Stimulated activated CD8-positive, alpha-beta memory T cell treated with anti-CD3 and anti-CD28 coated beads, Interleukin-15, amount 100 ng/mL, for 24 hours (primary cell): ENCODE measurements at places on chromosomes 7 and 10.

DNA sequence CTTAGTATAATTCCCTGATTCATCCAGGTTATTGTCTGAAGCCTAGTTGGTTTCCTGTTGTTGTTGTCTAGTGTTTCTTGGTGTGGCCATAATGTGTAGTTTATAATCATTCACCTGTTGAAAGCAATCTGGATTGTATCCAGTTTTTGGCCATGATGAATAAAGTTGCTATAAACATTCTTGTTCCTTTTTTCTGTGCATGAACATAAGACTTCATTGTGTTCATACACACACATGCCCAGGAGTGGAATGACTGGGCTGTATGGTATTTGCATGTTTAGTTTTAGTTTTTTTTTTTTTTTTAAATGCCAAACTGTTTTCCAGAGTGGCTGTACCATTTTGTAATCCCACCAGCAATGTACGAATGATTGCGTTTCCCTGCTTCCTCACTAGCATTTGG is 349.8 kb downstream of the SDK1 start:
- no peak for DNase-seq

- no peak for DNase-seq
Observed at GRCh38 chr10:114631666-114632417, 26.2 kb downstream of the ABLIM1 start.

DNA sequence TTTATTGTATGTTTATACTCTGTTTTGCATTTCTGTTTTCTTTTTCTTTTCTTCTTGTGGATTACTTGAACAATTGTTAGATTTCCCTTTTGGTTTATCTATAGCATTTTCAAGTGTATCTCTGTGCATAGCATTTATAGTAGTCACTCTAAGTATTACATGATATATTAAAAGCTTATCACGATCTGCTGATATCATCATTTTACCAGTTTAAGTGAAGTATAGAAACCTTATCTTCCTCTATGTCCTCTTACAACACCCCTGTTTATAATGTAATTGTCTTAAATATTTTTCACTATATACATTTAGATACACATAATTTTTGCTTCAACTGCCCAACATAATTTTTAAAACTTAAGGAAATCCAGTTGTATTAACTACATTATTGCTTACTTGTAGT is 513.9 kb upstream of the CELF2 start:
- DNase-seq, result no peak

GRCh38 chr10:97895915-97896314 is 46.3 kb downstream of the GOLGA7B start:
- DNase-seq, result no peak

- DNase-seq, result peak; percentile 53
Observed at GRCh38 chr10:132387764-132388210, 9.2 kb upstream of the PWWP2B start.

GRCh38 chr7:80387634-80388193 is 124.2 kb downstream of the GNAT3 start:
- DNase-seq, result no peak

DNA sequence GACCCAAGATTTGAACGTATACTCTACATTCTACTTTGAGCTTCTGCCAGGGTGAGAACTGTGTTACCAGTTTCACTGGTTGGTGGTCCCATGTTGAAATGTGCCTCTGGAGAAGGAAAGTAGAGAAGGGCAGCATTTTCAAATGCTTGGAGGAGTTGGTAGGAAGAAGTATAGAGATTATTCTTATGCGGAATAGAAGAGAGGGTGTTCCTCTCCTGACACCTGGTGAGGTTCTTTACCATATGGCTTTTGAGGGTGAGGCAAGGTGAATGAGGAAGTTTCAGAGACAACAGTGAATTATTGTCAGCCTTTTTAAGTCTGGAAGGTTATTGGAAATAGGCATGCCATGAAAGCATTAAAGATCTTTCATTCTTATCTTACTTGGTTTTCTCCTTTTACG is 34.3 kb downstream of the R3HCC1L start:
- no peak for DNase-seq

DNA sequence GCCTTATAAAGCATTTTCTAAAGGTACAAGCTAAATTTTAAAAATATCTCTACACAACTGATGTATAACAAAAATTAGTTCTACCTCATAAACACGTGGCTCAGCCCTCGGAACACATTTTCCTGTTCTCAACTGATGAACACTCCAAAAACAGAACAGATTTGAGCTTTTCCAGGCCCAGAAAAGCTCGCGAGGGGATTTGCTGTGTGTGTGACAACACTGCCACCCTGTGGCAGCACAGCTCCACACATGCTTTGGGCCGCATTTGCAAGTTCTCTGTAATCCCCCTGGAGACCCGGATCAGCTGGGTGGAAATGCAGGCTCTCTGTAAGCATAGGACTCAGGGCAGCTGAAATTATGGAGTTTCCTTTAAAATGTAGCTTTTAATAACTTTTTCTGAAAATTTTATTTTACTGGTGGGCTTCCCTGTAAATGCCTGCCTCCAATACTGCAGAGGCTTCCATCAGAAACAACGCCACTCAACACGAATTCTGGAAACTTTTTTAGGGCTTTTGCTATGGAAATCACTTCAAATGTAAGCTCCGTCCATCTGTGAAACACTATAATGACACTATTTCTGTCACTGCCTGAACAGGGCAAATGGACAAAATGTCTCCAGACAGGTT is 155.5 kb downstream of the COBL start:
- DNase-seq, result peak; percentile 15

DNA sequence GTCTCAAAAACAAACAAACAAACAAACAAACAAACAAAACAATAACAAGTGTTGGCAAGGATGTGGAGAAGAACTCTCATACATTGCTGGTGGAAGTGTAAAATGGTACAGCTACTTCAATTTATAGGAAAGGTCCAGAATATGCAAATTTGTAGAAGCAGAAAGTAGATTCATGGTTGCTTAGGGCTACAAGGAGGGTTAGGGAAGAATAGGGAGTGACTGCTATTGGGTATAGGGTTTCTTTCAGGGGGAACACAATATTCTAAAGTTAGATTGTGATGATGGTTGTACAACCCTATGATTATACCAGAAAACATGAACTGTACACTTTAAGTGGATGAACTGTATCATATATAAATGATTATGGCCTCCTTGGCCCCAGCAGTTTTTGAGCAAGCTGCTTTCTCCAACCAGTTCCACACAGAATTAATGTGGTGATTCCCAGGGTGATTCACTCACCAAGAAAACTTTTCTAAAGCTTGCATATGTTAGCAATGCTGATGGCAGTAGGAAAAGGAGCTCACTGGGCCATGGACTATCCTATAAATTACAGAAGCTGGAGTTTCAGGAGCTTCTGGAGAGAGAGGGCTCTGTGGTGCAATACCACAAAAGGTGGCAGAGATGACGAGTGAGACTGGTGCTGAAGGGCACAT is 52.8 kb upstream of the KCNIP2 start:
- DNase-seq, result no peak

DNA sequence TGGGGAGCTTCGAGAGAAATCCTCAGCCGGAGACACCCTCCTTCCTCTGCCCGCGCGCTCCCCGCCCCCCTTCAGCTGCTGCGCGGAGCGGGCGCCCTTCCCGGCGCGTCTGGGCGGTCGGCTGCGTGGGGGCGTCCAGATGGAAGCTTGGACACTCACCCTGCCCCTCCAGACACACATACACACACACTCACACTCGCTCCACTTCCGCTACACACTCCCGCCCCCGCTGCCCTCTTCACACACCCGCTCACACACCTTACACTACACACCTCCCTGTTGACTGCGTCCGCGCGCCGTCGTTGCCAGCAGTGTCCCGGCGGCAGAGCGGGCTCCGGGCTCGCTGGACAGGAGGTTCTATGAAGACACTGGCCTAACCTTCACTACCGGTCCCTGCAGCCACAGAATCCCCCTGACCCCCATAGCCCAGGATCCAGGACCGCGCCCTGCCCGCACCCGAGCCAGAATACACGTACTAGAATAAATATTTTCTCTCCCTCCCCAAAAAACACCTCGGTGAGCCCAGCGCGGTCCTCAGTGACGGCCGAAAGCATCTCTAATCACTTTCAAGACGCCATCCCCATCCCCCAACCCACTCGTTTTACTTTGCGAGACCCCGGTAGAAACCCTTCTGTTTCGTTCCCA is 1.1 kb upstream of the EGR2 start:
- no peak for DNase-seq

- no peak for DNase-seq
Observed at GRCh38 chr7:41097501-41097900, 605.4 kb downstream of the INHBA start.

- no peak for DNase-seq
Observed at GRCh38 chr10:106910666-106911065, 253.8 kb downstream of the SORCS1 start.

DNA sequence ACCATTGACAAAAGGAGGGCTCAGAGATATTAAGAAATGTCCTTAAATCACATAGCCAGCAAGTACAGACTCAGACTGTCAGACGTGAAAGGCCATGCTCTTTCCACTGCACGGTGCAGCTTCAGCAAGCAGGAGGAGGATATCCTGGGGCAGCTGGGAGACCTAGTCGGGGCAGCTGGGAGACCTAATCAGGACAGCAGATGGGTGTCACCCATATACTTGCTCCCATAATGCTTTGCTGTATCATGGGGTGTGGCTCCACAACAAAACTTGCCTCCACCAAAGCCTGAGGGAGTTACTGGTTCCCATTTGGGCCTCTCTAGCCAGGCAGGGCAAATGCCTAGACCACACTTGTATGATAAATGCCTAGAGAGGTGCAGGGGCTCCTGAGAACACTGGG is 55.4 kb downstream of the GRID1 start:
- no peak for DNase-seq

- no peak for DNase-seq
Observed at GRCh38 chr7:24233386-24233785, 50.6 kb upstream of the NPY start.

DNA sequence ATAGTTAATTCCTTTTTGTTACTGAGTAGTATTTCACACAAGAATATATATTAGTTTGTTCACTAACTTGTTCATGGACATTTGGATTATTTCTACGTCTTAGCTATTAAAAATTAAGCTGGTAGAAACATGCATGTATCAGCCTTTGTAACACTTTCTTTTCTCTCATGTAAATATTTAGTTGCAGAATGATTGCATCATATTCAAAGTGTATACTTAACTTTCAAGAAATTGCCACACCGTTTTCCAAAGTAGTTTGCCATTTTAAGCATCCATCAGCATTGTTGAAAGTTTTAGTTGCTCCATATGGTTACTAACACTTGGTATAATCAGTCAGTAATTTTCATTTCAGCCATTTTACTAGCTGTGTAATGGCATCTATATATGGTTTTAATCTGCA is 666.9 kb downstream of the NXPH1 start:
- DNase-seq, result no peak

DNA sequence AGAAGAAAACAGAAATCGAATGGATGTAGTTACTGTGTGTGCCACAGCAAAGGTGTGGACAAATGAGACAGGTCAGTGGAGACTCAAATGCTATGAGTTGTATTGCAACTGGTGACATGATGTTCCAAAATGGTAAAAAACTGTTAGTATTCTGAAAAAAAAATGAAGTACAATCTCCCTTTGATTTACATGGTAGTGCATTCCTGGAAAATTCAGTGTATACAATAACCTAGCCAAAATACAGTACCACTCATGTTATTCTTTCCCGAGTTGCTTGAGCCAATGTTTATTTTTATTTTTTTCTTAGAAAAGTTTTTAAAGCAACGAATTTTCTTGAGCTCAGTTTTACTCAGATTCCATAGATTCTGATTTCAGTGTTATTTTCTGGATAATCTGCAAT is 47.7 kb upstream of the ODAD2 start:
- DNase-seq, result no peak

GRCh38 chr7:69768986-69769595 is 170.8 kb downstream of the AUTS2 start:
- DNase-seq, result no peak

- DNase-seq, result no peak
Observed at GRCh38 chr10:117107238-117107637, 30.8 kb downstream of the VAX1 start.

DNA sequence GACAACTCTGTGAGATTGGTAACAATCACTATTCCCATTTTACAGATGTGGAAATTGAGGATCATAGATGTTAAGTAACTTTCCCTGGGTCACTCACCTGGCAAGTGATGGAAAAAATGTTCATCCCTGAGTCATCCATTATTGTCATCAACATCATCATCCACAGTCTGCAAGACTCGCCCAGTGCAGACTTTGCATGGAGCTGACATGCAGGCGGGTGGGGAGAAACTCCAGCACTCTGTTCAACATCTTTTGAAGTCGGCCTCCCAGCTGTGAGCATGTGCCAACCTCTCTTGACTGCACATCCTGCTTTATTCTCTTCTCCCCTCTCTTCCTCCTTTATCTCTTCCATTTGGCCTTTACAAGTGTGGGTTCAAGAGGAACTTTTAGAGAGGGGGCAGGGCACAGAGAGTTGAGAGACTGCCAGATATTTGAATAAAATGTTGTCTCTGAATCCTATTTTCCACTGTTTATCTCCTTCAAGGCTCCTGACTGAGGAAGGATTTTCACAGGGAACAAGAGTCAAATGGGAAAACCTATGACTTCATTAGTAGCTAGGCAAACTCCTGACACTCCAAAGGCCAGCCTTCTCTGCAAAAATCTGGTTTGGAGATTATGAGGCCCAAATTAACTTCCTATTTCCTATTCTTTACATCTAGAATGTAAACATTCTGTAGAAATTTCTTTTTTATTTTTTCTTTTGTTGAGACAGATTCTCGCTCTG is 283.7 kb upstream of the PODXL start:
- no peak for DNase-seq

GRCh38 chr7:103702454-103702853 is 256.4 kb upstream of the SLC26A5 start:
- no peak for DNase-seq

GRCh38 chr7:18995811-18996426 is 121.5 kb downstream of the TWIST1 start:
- no peak for DNase-seq

GRCh38 chr7:91264924-91265681 is 870 bp downstream of the FZD1 start:
- no peak for DNase-seq

GRCh38 chr10:59107147-59107546 is 69.3 kb upstream of the PHYHIPL start:
- DNase-seq, result no peak

DNA sequence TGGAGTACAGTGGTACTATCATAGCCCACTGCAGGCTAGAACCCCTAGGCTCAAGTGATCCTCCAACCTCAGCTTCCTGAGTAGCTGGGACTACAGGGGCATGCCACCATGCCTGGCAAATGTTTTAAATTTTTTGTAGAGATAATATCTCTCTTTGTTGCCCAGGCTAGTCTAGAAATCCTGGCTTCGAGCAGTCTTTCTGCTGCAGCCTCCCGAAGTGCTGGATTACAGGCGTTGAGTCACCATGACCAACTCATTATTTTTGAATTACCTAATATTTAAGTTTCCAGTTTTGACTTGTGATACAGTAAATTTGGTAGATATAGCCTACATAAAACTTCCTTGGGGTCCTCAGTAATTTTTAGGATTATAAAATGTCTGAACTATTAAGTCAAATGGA is 74.1 kb downstream of the RUNDC3B start:
- DNase-seq, result no peak

GRCh38 chr7:50531401-50531911 is 33.7 kb downstream of the DDC start:
- no peak for DNase-seq
